ENCODE measurements at places on chromosomes 5 and 9.

DNA sequence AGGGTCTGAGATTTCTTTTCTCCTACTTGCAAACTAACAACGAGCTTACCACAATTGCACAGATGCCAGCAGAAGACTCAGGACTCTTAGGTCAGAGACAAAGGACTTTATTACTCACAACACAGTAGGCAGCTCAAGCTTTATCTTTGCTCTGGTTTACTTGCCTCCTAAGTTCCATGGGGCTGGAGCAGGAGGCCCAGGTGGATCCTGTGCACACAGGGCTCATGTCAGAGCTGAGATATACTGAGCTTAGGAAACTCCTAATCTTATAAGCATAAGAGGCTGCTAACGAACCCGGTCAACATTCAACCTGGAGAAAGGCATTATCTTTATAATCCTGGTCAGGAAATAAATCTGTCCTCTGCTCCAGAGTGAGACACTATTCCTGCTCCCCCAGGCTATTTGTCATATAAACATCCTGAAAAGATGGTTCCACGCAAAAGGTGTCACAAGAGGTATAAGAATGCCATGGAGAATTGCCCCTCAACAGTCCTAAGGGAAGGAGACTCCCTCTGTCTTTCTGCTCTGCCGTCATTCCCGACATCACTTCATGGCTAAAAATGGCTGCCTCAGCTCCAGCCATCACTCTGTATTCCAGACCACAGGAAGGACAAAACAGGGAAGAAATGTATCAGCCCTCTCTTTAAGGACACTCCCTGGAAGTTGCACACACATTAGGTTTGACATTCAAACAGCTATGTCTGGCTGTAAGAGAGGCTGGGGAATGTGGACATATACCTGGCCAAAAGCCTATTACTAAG is 16.2 kb downstream of the DUSP1 start:
- DNase-seq, result no peak

- no peak for DNase-seq
These were observed 168.0 kb upstream of the ZNF618 start for GRCh38 chr9:113707953-113708695.

DNA sequence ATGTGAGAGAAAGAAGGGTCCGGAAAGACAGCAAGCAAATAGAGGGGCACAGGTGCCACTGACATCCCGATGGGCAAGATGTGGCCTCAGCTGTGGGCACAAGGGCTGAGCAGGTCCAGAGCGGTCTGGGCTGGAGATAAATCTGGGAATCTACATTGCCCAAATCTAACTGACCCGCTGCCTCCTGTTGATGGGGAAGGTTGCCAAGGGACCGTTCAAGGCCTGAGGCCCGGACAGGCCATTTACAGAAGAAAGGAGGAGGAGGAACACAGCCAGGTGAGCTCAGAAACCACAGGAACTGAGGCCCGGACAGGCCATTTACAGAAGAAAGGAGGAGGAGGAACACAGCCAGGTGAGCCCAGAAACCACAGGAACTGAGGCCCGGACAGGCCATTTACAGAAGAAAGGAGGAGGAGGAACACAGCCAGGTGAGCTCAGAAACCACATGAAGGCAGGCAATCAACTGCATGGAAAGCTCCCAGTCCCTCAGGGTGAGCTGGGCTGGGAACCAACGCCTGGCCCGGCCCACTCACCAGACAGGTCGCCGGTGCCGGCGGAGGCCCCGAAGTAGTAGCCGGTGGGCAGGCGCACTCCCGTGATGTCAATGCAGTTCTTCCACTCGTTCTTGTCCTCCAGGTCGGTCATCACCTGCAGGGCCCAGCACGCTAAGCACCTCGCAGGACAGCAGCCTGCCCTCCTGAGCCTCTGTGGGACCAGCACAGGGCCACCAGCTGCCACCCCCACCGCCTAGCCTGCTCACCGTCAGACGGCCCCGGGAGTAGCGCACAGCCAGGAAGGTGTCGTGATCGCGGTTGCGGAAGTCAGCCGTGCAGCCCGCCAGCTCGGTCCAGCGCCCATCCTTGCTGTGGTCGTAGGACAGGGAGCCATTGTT is 14.6 kb downstream of the LMAN2 start:
- DNase-seq, result no peak

DNA sequence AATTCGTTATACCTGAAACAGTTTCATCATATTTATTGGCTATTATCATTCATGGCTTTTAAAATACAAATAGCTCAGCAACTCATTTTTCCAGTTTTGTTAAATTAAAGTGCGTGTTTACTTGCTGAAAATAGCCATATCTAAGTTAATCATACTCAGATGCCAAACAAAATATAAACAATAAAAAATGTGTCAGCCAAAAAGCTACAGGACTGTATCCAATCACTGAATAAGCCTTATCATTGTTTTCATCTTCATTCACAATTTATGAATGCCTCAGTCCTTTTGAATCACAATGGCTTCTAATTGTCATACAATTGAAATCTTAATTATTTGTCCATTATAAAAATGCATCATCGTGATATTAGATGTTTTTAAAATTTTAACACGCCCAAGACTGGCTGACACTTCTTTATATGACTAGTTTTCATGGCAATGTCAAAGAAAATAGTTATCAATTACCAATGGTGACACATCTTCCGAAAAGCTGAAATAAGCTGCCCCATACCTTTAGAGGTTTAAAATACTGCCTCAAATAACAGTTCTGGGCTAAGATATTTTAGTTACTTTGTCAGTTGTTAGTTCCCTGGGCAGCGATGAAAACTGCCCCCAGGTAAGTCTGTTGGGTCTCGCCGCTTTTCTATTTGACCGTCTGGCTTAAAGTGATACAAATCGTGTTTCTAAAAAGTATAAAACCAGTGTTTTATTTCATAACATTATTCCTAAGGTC is 1.8 kb downstream of the NFIB start:
- DNase-seq, result no peak

DNA sequence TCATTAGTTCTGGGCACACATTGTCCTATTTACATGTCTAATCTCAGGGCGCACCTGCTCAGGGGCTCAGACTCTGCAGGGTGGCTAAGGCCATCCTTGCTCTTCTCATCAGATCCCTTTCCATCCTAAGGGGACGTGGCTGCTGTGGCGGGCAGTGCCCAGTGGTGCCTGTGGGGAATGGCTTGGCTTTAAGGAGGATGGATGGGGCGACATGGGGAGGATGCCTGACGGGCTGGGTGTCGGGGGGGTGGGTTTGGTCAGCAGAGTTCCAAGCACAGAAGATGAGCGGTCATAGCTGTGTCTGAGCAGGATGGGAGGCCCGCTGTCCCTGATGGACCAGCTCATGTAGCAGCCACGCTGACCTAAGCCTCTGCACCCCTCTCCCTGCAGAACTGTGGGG is 40.9 kb upstream of the SUSD3 start:
- DNase-seq, result no peak

- DNase-seq, result peak; percentile 21
These were observed 13.7 kb downstream of the DOCK2 start for GRCh38 chr5:169650701-169651331.

Measured in CD4-positive, alpha-beta T cell treated with Interleukin-6 for 4 hours (primary cell).